GM12865 (cell line): ENCODE measurements at places on chromosomes 12 and 14.

GRCh38 chr14:44663136-44663535, 156.1 kb upstream of the FSCB start:
- DNase-seq, result no peak

DNA sequence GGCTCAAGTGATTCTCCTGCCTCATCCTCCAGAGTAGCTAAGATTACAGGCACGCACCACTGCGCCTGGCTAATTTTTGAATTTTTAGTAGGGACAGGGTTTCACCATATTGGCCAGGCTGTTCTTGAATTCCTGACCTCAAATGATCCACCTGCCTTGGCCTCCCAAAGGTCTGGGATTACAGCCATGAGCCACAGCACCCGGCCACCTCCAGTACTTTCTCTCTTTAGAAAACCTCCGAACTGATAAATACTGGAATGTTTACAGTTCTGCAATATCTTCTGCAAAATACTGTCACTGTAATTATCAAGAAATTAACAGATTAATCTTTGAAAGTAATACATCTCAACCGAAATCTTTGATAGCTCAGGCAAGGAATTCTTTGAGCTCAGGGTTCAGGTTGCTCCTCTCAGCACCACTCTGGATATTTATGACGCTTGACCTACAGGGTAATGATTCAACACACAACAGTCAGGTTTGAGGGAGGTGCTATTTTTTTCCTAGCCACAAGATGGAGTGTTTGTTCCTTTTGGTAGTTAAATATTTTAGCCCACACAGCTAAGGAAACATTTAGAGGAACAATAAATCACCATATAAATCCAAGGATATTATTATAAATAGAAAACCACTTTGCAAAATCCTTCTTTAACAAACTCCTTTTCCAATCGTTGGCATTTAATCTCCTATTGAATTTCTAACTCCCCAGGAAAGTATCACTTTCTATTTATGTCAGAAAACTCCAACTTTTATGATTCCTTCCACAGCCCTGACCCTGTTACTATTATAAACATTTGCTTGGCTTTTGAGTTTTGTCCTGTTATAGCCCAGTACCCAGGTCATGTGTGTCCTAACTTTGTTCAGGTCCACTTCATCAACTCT, 48.6 kb upstream of the GTF2A1 start:
- DNase-seq, result peak; percentile 57

- peak; percentile 81 for DNase-seq
These were observed 79.5 kb downstream of the OTOGL start for GRCh38 chr12:80178846-80179245.

DNA sequence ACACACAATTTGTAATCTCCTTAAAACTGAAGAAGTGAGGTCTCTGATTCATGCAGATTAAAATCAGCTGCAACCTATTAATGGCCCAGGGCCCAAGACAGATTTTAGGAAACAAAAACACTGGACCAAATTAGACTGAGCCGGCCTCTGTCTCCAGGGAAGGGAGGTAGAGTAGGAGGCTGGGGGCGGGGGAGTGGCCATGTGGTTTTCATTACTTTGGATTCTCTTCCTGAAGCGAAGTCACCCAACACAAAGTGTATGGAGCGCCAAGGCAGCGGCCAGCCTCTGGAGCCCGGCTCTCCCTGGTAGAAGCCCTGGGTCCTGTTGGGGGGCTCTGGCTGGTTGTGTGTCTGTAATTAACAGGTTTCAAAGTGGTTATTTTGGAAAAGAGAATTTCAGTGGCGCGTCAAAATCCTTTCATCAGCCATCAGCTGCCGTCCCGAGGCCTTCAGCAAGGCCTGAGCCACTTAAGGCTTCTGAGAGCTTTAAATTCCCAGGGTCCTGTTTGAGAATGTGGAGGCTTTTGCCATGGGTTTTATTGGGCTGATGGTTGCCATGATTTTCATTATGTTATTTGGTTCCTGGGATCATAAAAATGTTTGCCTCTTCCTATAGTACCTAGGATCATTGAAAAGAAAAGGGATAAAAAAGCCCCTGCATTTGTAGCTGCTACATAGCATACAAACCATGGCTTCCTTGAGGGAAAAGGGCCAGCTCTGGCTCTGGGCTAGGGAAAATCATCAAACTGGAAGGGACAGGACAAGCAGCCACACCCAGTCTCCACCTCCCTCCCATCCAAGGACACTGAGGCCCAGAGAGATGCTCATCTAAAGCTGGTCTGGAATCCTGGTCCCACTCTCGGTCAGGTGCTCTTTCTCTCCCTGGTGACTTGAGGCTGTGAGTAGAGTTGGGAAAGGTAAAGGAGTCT, 282.4 kb downstream of the ZFP36L1 start:
- DNase-seq, result no peak

- no peak for DNase-seq
These were observed 107.5 kb downstream of the PHLDA1 start for GRCh38 chr12:75923964-75924666.

GRCh38 chr14:81455390-81455789, 55.3 kb upstream of the STON2 start:
- DNase-seq, result no peak

DNA sequence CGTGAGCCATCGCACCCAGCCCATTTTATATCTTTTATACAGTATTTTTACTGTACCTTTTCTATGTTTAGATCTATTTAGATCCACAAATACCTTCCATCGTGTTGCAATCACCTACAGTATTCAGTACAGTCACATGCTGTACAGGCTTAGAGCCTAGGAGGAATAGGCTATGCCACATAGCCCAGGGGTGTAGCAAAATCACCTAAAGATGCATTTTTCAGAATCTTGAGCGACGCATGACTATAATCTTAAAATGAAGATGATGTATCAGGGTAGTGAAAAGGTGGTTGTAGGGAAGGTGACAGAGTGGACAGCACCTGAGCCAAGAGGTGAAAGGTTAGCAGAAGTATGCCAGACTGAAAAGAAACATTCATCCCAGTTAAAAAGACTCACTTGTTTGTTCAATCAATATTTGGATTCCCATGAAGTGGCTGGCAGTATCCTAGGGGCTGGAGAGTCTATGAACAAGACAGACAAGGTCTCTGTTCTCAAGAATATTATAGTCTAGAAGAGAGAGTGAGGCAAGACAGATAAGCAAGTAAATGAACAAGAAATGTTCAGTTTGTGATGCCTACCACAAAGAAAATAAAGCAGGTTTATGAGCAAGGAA, 3.6 kb downstream of the SPRING1 start:
- DNase-seq, result no peak

- no peak for DNase-seq
These were observed 308.6 kb downstream of the CCDC91 start for GRCh38 chr12:28498850-28499249.

GRCh38 chr14:67559639-67560038, 26.5 kb downstream of the PLEKHH1 start:
- DNase-seq, result no peak

DNA sequence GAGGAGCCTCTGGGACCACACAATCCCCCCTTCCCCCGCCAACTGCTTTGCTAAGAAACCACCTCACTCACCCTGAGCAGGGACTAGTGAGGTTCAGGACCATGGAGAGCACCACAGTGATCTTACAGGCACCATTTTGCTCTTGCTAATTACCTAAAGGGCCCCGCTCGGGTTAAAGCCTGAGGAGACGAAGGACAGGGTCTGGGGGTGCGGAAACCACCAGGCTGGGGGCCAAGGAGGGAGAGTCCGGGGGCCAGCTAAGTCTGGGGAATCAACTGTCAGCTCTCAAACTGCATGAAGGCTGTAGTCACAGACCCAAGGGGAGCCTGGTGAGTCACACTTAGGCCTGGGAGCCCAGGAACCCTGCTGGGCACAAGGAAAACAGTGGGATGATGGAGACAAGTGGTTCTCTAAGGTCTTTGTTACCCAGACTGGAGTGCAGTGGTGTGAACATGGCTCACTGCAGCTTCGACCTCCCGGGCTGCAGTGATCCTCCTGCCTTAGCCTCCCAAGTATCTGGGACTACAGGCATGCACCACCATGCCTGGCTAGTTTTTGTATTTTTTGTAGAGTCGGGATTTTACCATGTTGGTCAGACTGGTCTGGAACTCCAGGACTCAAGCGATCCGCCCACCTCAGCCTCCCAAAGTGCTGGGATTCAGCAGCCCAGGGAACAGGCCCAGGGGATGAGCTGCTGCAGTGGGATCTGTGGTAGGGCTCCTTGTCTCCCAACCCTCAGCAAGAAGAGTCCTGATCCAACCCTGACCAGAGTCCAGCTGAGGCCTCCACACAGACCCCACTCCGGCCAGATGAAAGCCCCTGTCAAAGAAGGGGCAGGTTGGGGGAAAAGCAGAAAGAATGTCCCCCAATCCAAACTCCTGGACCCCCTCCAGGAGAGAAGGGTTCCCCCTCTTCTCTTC, 98.8 kb downstream of the CALM1 start:
- DNase-seq, result peak; percentile 61

DNA sequence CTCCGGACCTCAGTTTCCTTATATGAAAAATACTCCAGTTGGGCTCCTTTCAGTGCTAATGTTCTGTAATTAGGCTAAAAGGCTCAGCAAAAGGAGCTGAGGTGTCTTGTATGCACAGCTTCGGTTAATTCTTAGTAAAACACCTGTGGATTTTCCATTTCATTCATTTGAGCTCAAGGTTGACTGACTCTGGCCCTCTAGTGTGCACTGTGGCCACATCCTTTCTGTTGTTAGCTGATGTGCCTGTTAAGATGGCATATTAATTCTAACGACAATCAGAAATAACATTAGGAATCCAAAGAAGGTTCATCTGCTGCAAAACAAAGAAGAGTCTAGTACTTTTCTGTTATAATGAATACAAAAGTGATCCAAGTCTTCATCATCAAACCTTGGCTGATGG, 45.6 kb downstream of the UNC79 start:
- no peak for DNase-seq

DNA sequence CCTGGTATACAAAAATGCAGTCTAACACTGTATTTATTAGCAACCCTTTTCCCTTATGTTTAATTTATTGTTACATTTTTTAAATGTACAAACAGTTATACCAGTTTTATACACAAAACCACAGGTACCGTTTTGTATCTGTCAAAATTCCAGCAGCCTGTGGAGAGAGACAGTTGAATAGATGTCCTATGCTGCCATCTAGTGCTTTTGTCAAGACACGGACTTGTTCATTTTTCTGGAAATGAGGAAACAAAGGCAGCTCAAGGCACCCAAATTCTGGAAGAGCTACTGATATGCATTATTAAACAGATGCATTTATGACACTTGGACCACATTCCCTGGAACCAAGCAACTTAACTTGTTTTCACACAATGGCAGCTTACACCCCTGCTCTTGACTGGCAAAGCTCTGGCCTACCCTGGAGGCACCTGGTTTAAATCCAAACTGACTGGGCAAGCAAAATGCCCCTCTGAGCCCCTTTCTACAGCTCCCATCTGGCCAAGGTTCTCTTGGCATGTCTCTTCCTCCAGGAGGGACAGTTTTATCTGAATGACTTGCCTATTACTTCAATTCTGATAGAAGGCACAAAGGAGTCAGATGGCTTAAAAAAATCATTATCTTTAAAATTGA, 286.9 kb upstream of the PRKD1 start:
- DNase-seq, result peak; percentile 42

GRCh38 chr14:35384455-35385041, 20.0 kb downstream of the NFKBIA start:
- no peak for DNase-seq

- no peak for DNase-seq
These were observed 13.4 kb downstream of the ZC3H14 start for GRCh38 chr14:88576222-88576621.

DNA sequence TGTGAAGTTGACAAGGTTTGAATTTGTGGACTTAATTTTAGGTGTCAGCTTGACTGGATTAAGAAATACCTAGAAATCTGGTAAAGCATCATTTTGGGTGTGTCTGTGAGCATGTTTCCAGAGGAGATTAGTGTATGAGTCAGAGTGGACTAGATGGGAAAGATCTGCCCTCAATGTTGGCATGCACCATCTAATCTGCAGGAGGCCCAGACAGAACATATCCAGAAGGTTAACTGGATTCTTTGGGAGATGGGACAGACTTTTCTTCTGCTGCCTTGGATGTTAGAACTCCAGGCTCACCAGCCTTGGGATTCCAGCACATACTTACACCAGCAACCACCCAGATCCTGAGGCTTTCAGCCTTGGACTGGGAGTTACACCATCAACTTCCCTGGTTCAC, 14.1 kb downstream of the SGPP1 start:
- DNase-seq, result no peak

GRCh38 chr12:52214421-52214802, 18.6 kb upstream of the KRT7 start:
- no peak for DNase-seq

DNA sequence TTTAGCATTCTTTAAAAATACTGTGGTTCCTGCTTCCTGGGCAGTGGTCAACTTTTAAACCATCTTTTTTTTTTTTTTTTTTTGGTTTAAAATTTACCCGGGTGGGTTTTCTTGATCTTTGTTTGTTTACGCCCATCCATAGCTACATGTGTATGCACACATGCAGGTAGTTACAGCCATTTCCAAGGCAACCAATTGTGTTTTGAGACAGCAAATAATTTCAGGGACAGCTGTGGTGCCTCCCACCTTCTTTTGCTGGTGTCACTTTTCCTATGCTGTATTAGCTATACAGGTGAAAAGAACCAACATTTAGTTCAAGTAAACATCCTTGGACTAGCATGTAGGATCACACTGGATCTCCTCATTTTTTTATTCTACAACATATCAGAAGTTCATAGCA, 52.0 kb upstream of the PSMA6 start:
- no peak for DNase-seq

GRCh38 chr14:92465353-92466055, 48.1 kb upstream of the RIN3 start:
- no peak for DNase-seq

DNA sequence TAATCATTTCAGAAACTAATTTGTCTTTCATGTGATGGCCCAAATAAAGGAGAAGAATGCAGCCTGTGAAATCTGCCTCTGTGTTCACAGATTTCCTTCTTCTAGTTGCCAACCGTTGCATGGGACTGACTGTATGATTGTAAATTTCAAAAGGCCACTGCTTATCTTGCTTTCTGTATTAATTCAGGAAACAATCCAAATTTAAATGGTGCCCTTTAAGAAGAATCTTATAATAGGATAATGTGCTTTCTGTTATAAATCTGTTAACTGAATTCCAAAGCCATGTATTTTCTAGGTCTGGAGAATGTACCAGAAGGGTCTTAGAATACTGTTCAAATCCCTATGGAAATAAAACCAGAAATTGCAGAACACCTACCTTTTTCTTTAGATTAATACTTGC, 58.6 kb upstream of the ATP2A2 start:
- no peak for DNase-seq

DNA sequence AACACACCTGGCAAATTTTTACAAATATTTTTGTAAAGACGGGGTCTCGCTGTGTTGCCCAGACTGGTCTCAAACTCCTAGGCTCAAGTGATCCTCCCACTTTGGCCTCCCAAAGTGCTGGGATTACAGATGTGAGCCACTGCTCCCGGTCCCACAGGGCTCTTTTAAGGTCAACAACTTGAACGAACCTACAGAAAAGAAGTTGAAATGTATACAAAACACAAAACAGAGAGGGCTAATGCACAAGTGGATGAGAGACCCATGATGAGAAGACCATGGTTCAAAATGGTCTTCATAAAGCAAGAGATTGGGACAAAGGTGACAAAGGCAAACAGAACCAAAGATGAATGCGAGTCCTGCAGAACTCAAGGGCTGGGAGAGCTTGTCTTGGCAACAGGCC, 91.4 kb downstream of the CALM1 start:
- DNase-seq, result no peak

GRCh38 chr12:41439801-41440200, 251.7 kb downstream of the PDZRN4 start:
- no peak for DNase-seq
